ENCODE measurements at places on chromosomes 12 and 14. TPM values are rescaled to one million over a fixed set of nuclear protein-coding genes. Genes with fewer than 3 reads are reported as not detected.

Gene TMEM30B
- not detected for total RNA-seq

Gene RDH16
- 0.13 TPM for total RNA-seq

Gene SERPINA1
- not detected for total RNA-seq

Gene SLC6A13
- not detected for total RNA-seq

Gene GRIP1
- 4.1 TPM for total RNA-seq

Gene PTCSC3
- not detected for total RNA-seq

Gene OR6C2
- not detected for total RNA-seq

Gene BEGAIN
- total RNA-seq = 0.06 TPM

Gene TEP1
- 31.1 TPM for total RNA-seq

Gene IL22
- not detected for total RNA-seq

Gene GPHN
- not detected for total RNA-seq

Gene SERPINA10
- not detected for total RNA-seq

Gene KRT73
- total RNA-seq = not detected

Gene RTN1
- total RNA-seq = not detected

Gene SOAT2
- total RNA-seq = 1.2 TPM

Gene CCDC85C
- 14.6 TPM for total RNA-seq

Gene PRB2
- total RNA-seq = not detected

Gene NDUFA12
- 147 TPM for total RNA-seq

Gene CLEC4D
- total RNA-seq = not detected

Gene KCNC2
- total RNA-seq = not detected

Gene BATF
- 1.5 TPM for total RNA-seq

Gene SLC6A15
- total RNA-seq = not detected

Gene TMEM253
- total RNA-seq = 0.88 TPM

Gene ANKLE2
- total RNA-seq = 113 TPM

Gene PRR4
- not detected for total RNA-seq

Gene DAO
- total RNA-seq = not detected

Gene DNAJC22
- total RNA-seq = 1.1 TPM

Gene DACT1
- total RNA-seq = not detected

Gene B4GALNT3
- total RNA-seq = 5.0 TPM

Gene KRT80
- total RNA-seq = not detected
